Stimulated activated CD4-positive, alpha-beta T cell treated with anti-CD3 and anti-CD28 coated beads, Interleukin-15, amount 100 ng/mL, for 1 hour (primary cell): ENCODE measurements at places on chromosomes 1 and 21.

DNA sequence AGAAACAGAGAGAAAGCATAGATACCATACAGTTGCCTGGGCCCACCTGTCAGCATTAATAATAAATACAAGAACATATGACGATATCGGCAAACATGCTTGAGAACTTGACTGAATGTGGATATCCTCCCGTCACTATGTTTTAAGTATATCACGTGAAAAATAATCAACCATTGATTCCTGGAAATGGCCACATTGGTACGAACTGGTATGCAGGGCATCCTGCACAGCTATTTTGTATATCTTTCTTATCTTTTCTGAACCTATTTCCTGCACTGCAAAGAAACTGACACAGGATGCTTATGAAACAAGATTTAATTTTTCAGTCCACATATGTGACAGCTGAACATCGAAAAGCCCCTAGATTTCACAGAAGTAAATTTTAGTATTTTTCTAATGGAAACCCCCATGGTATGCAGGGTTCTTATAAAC is 22.8 kb upstream of the RGS1 start:
- DNase-seq: no peak

- DNase-seq: no peak
Measured at GRCh38 chr21:41142051-41142795, 25.7 kb upstream of the BACE2 start.

DNA sequence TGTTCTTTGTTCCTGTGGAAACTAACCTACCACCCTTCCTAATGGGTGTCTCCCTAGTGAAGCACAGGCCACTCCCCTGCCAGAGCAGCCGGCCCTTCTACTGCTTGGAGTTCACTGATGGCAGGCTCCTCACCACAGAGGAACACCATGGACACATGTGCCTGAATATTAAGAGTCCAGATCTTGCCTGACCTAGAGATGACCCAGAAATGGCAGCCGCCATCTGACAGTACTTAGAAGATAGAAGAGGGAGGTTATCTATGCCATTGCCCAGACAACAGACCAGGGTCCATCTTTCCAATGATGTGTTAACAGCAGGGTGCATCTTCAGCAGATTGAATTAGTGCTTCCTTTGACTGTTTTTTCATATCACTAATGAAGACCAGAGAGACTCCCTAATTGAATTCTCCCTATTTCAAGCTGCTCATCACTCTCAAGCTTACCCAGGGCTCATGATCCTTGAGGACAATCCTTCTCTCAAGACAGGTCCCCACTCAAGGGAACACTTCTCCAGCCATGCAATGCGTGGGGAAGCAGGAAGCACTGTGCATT is 59.8 kb downstream of the PLEKHA6 start:
- no peak for DNase-seq

DNA sequence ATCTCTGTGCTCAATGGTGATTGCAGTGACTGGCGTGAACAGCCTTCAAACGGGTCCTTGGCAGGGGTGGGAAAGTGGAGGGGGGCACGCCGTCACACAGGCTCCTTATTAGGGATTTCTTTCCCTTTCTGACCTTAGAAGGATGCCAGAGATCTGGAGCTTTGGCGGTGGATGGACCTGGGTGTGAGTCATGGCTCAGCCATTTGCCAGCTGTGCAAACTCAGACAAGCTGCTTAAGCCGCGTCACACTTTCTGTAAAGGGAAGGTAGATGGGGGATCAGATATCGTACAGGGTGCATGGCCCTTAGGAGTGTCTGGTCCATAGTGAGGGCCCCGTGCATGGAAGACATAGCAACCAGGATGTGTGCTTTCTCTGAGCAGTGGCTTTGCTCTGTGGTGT is 48.3 kb upstream of the C1orf174 start:
- no peak for DNase-seq

DNA sequence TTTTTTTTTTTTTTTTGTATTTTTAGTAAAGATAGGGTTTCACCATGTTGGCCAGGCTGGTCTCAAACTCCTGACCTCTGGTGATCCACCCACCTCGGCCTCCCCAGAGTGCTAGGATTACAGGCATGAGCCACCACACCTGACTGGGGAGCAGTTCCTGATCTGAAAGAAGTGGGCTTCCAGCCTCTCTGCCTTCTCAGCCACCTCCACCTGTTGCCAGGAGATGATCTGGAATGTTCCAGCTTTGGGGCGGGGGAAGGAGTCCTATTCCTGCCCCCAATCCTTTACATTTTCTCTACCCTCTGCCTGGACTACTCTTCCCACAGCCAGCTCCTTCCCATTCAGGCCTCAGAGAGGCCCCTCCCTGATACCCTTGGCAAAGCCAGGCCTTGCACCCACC is 28.1 kb downstream of the RAP1GAP start:
- no peak for DNase-seq

- DNase-seq: no peak
Measured at GRCh38 chr1:8330271-8331125, 12.6 kb downstream of the SLC45A1 start.

GRCh38 chr1:109161858-109162606 is 48.1 kb downstream of the ELAPOR1 start:
- no peak for DNase-seq

- no peak for DNase-seq
Measured at GRCh38 chr1:177333936-177334595, 163.3 kb downstream of the BRINP2 start.

DNA sequence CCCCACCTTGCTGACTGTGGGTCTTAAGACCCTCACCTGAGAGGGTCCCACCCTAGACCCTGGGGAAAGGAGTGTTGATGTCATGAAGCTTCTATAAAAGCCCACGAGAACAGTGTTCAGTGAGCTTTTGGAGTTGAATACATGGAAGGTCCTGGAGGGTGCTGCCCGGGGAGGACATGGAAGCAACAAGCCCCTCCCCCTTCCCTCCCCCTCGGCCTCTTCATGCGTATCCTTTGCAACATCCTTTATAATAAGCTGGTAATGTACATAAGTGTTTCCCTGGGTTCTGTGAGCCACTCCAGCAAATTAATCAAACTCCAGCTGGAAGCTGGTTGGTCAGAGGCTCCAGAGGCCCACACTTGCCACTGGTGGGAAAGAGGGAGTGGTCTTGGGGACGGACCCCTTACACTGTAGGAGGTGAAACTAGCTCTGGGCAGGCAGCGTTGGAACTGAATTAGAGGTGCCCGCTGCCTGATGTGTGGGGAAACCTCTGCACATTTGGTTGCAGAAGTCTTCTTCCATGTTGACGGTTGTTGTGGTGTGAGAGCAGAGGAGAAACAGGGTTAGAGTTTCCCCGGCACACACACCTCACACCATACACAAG is 14.7 kb upstream of the COL6A1 start:
- DNase-seq: no peak

- no peak for DNase-seq
Measured at GRCh38 chr1:76759950-76760349, 107.3 kb upstream of the ST6GALNAC5 start.

DNA sequence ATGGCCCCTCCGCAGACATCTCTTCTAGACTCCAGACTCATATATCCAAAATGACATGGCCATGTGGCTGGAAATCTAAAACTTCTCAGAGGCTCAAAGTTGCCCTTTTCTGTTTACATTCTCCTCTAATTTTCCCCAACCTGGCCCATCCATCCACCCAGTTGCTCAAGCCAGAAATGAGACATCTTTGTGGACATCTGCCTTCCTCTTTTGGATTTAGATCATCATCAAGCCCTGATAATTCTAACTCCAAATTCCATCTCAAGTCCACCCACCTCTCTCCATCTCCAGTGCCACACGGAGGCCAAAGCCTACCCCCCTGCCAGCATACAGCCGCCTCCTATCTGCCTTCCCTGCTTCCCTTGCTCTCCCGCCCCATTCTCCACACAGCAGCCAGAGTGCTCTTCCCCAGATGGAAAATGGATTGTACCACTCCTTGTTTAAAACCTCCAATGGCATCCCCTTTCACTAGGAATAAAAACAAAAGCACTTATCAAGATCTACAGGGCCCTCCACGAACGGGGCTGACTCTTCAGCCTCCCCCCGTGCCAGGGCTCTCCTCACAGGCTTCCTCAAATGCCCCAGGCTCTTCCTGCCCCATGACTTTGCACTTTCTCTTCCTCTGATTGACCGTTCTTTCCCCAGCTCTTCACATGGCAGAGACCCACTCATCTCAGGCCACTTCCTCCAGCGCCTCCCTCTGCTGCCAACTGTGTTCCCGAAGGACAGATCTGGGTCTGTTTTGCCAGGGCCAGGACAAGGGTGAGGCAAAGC is 40.1 kb downstream of the SYT6 start:
- no peak for DNase-seq

DNA sequence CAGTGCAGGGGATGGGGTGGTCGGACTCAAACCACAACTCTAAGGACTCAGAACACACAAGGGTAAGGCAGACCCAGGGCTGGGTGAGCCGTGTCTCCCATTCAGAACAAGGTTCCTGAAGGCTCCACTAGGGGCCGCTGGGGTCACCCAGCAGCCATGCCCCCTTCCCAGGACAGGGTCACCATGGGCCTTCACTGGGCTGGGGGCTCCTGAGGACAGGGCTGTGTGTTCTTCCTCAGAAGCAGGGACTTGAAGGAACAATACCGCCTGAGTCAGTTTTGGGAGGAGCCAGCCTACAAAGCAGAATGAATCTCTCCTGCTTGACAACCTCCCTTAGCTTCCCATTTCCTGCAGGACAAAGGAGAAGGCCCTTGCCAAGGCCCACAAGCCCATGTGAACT is 15.4 kb downstream of the RIMS3 start:
- DNase-seq: no peak

DNA sequence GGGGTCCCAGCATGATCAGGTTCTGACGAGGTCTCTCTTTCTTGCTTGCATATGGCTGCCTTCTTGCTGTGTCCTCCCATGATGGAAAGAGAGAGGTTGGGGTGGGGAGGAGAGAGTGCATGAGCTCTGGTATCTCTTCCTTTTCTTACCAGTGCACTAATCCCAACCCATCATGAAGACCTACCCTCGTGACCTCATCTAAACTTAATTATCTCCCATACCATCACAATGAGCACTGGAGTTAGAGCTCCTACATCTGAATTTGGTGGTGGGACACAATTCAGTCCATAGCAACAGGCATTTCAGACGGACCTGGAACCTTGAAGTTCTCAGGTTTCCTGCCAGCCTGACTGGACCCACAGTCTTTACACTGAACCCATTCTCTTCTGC is 125.2 kb upstream of the ZNF648 start:
- DNase-seq: no peak

DNA sequence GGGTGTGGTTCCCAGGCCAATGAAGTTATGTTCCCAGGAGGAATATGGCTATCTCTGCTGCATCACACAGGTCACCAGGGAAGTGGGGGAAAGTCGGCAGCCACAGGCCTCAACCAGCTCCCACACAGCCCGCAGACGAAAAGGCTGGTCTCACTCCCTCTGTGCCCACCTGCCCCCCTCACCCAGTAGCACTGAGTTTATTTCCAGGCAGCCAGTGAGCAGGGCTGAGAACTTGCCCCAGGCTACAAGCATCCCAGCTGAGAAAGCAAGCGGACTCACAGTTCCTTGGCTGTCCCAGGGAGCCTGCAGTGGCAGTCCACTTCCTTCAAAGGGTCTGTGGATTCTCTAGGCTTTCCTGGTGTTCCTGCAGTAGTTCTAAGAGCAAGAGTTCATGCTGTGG is 68.9 kb downstream of the SLC5A9 start:
- DNase-seq: no peak

- DNase-seq: no peak
Measured at GRCh38 chr1:155043793-155044192, 7.3 kb upstream of the ADAM15 start.

- no peak for DNase-seq
Measured at GRCh38 chr1:212640223-212640878, 31.8 kb downstream of the ATF3 start.

DNA sequence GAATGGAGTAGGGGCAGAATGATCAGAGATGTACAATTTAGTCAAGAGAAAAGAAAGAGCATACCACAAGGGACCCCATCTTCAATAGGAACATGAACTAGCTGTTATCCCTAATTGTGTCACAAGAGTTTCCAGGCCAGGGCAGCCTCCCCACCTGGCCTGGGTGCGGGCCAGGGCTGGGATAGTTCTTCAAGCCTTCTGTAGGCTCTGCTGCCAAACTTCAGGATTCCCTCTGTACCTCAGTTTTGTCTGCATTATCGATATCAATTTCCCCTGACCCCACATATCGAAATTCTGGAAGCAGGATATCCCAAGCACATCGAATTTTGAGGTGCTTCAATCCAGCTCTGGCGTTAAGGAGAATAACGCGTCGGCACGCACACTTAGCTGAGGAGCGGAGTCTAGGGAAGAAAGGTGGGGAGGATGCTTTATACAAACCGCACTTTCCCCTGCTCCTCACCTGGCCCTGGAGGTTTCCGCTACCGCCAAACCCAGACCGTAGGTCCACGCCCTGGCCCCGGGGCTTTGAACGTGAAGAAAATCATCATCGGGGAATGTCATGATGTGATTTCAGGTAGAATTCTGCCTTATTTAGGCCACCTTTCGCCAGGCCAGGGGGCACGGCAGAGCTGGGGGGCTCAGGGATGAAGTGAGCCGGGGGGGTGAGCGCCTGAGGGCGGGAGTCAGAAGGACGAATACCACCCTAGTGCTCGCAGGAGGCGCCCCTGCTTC is 7.4 kb downstream of the HLX start:
- DNase-seq: no peak

- no peak for DNase-seq
Measured at GRCh38 chr1:230509281-230509977, 83.3 kb upstream of the PGBD5 start.

- no peak for DNase-seq
Measured at GRCh38 chr1:158931055-158931737, at the start of gene PYHIN1. Gene PYHIN1, plus strand, starts transcription at chr1:158931552. Its CDS starts 5,359 bp downstream, at chr1:158936911.

DNA sequence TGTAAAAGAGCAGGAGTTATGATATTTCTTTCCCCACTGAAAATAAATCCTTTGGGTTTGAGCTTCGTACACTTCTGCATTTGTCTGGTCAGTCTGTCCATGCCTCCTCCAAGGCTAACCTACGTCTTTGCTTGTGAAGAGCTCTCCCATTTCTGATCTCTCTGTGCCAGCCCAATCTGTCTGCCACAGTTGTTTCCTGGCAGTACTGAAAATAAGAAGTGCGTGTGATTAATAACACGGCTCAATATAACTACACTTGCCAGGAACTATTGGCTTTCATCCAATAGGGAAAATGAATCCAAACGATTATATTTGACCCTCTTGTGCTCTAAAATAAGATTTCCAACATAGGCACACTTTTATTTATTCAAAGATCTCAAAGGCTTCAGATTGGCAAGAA is 19.2 kb upstream of the COL24A1 start:
- DNase-seq: no peak

GRCh38 chr1:30322859-30323257 is 400.5 kb downstream of the MATN1 start:
- DNase-seq: no peak

- DNase-seq: no peak
Measured at GRCh38 chr1:93735722-93736121, 54.1 kb upstream of the BCAR3 start.

GRCh38 chr1:33147997-33148314 is 33.9 kb downstream of the TRIM62 start:
- no peak for DNase-seq
